ENCODE measurements at places on chromosomes 2 and 18. TPM values are rescaled to one million over a fixed set of nuclear protein-coding genes. Genes with fewer than 3 reads are reported as not detected.

Gene ZC3H15
- total RNA-seq = 79.7 TPM

Gene SKA1
- total RNA-seq = 2.3 TPM

GRCh38 chr2:60318544-60318943 lies 234.9 kb downstream of the BCL11A start:
- no peak for DNase-seq

DNA sequence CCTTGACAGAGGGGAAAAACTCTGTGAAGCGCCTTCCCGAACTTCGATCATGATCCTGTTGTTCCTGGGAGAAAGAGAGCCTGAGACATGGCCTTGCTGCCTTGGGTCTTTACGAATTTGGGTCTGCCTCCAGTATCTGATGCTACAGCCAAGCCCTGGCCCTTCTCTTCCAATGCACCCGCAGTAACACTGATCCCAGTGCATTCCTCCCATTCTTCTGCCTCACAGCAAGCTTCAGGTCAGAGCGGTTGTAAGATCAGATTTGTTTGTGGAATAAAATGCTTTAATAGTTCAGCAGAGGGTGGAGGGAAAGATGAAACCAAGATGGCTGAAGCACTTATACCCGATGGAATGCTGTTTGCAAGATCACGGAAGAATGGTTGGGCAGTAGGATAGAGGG lies 196.7 kb upstream of the SIX2 start:
- DNase-seq = no peak

DNA sequence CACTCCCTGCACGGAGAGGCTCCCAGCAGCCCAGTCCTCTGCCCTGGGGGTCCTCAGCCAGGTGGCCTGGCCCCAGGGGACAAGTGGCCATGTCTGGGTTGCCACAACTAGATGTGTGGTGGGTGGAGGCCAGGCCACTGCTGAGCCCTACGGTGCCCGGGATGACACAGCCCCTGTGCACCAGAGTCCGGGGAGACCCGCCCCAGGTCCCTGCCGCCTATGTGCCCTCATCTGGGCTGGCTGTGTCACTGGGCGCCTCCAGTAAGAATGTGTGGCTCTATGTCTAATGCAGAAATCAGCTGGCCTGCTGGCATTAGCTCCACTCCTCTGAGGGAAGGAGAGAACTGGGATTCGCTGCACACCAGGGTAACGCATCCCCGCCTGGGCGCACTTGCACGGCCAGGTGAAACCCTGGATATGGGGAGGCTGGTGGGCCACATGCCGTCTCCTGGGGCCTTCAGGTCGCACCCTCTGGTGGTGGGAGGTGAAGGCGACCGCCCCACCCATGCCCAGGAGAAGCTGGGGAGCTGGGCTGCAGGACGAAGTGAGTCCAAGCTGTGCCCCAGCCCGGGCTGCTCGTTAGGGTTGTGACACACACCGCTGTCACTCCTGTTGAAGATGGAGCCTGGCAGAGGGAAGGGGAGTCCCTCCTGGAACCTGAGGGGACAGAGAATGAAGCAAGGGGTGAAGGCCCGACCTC lies 136.1 kb downstream of the PTGR3 start:
- no peak for DNase-seq

GRCh38 chr2:17646838-17647701 lies 106.5 kb downstream of the SMC6 start:
- no peak for DNase-seq

- DNase-seq = no peak
These were observed at the start of gene UCN for GRCh38 chr2:27308359-27308881. Gene UCN (minus strand): TSS chr2:27308445. CDS start chr2:27307895, 550 bp downstream.

GRCh38 chr18:44309185-44309584 lies 371.5 kb upstream of the SETBP1 start:
- no peak for DNase-seq

DNA sequence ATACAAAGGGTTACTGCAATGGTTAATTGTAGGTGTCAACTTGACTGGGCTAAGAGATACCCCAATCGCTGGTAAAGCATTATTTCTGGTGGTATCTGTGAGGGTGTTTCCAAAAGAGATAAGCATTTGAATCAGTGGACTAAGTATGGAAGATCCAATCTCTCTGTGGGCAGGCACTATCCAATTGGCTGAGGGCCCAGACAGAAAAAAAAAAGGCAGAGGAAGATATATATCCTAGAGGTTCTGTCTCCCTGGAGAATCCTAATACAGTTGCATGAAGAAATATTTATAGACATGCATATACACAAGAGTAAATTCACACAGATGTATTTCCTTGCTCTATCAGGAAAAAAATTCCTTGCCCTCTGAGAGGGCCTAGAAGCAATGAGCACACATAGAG lies 43.9 kb downstream of the TBC1D8 start:
- DNase-seq = no peak

DNA sequence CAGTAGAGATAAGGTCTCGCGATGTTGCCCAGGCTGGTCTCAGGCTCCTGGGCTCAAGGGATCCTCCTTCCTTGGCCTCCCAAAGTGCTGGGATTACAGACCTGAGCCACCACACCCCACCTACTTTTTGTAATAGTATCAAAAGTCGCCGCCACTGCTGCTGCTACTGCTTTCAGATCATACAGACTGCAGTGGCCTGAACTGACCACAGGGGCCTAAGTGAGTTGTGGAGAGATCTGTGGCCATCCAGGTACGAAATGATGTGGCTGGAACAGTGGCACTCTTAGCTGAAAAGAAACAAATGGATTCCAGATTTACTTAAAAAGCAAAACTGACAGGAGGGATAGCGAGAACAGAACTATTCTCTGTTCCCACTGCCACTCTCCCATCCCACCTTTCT lies 32.9 kb upstream of the POMC start:
- DNase-seq = no peak
